Neural crest cell (in vitro differentiated cells): ENCODE measurements at places on chromosomes 12 and 14. TPM values are rescaled to one million over a fixed set of nuclear protein-coding genes. Genes with fewer than 3 reads are reported as not detected.

GRCh38 chr12:114361992-114362391, 44.0 kb downstream of the TBX5 start:
- no peaks in the 10 kb centered on the region for H3K36me3 ChIP-seq
- no peak for DNase-seq
- H3K4me3 ChIP-seq = no peak overlapping the region
- no peaks in the 10 kb centered on the region for H3K4me1 ChIP-seq
- peaks cover 63% of the 10 kb centered on the region for H3K27me3 ChIP-seq
- no peak overlapping the region for H3K27ac ChIP-seq

GRCh38 chr14:34088914-34089313, 138.0 kb upstream of the EGLN3 start:
- H3K27me3 ChIP-seq = no peaks in the 10 kb centered on the region
- H3K36me3 ChIP-seq = no peaks in the 10 kb centered on the region
- H3K27ac ChIP-seq = no peak overlapping the region
- H3K4me3 ChIP-seq = no peak overlapping the region
- H3K4me1 ChIP-seq = no peaks in the 10 kb centered on the region
- no peak for DNase-seq

GRCh38 chr12:124921200-124922031, 7.0 kb upstream of the UBC start:
- peak overlapping the region; percentile 87 for H3K4me3 ChIP-seq
- peaks cover 60% of the 10 kb centered on the region for H3K4me1 ChIP-seq
- peaks cover 18% of the 10 kb centered on the region for H3K27me3 ChIP-seq
- peak; percentile 69 for DNase-seq

INHBC gene
- total RNA-seq = 0.14 TPM in 1 of 2 replicates, not detected in the other

- H3K4me3 ChIP-seq = no peak overlapping the region
- peaks cover 9% of the 10 kb centered on the region for H3K4me1 ChIP-seq
- no peaks in the 10 kb centered on the region for H3K36me3 ChIP-seq
These were observed 20.2 kb upstream of the CLEC4D start for GRCh38 chr12:8493084-8493483.

DNA sequence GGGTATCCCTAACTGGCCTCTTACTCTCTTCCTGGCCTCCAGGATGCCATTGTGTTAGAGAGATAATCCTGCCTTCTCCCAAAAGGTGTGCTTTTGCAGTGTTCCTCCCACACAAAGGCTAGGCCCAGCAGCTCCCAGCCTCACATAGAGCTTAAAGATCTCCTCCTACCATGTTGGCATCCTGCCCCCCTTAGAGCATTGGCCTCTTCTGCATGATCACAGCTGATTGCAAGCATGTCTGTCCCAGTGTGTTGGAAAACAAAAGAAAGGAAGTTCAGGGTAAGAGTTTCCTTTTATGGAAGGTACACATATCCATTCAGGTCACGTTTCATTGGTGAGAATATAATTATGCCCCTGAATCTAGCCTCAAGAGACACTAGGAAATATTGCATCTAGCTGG, 405.4 kb downstream of the TMTC2 start:
- no peak overlapping the region for H3K4me3 ChIP-seq
- peaks cover 15% of the 10 kb centered on the region for H3K36me3 ChIP-seq
- no peaks in the 10 kb centered on the region for H3K27me3 ChIP-seq
- H3K4me1 ChIP-seq = peaks cover 16% of the 10 kb centered on the region

DNA sequence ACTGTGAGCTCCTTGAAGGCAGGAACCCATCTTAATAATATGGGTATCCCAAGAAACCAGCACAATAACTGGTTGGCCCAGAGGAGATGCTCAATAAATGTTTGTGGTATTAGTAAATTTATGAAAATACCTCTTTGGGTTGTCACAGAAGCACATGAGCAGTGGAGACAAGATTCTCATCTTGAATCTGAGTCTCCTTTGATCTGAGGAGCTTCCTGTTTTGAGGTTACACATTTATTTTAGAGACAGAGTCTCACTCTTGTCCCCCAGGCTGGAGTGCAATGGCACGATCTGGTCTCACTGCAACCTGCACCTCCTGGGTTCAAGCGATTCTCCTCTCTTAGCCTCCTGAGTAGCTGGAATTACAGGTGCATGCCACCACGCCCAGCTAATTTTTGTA, 247.4 kb downstream of the NRXN3 start:
- no peaks in the 10 kb centered on the region for H3K4me1 ChIP-seq
- peaks cover 34% of the 10 kb centered on the region for H3K27me3 ChIP-seq
- no peak overlapping the region for H3K4me3 ChIP-seq
- no peak overlapping the region for H3K27ac ChIP-seq

OVCH1 gene
- total RNA-seq = 0.16 and 0.37 TPM in 2 replicates

DNA sequence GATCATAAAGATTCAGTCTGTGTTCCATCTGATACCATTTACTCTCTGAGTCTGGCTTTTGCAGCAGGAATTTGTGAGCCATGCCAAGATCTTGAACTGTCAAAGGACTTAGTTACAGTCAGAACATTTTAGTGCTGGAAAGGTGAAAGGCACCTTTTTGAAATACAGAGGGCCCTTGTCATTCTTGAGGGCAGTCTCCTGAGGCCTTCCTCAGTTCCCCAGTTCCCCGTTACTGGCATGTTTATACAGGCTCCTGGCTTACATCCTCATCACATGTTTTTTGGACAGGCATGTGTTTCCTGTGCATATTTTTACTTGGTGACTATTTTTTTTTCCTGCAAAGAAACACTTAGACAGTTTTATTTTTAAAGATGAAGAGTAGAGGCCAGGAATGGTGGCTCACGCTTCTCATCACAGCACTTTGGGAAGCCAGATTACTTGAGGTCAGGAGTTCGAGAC, 21.0 kb downstream of the CFAP54 start:
- H3K36me3 ChIP-seq = no peaks in the 10 kb centered on the region
- no peak for DNase-seq
- no peak overlapping the region for H3K27ac ChIP-seq
- H3K4me1 ChIP-seq = peaks cover 4% of the 10 kb centered on the region
- no peak overlapping the region for H3K4me3 ChIP-seq

PTCSC3 gene
- total RNA-seq = not detected in 2 replicates

DNA sequence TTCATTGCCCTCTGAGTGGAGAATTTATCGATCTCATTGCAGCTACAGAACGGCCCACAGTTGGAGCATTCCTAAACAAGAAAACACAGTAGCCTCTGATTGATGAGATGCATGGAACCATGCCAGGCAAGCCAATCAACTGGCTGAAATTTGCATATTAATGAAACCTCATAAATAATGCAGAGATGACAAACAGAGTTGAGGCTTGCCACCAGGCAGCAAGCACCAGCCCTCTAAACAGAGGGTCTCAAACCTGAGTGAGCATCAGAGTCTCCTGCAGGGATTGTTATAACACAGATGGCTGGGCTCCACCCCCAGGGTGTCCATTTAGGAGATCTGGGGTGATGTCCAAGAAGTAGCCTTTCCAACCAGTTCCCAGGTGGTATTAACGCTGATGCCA, 60.9 kb upstream of the CMKLR1 start:
- no peak overlapping the region for H3K4me3 ChIP-seq
- no peaks in the 10 kb centered on the region for H3K4me1 ChIP-seq
- no peak overlapping the region for H3K27ac ChIP-seq
- H3K27me3 ChIP-seq = peaks cover 15% of the 10 kb centered on the region
- H3K36me3 ChIP-seq = no peaks in the 10 kb centered on the region

DNA sequence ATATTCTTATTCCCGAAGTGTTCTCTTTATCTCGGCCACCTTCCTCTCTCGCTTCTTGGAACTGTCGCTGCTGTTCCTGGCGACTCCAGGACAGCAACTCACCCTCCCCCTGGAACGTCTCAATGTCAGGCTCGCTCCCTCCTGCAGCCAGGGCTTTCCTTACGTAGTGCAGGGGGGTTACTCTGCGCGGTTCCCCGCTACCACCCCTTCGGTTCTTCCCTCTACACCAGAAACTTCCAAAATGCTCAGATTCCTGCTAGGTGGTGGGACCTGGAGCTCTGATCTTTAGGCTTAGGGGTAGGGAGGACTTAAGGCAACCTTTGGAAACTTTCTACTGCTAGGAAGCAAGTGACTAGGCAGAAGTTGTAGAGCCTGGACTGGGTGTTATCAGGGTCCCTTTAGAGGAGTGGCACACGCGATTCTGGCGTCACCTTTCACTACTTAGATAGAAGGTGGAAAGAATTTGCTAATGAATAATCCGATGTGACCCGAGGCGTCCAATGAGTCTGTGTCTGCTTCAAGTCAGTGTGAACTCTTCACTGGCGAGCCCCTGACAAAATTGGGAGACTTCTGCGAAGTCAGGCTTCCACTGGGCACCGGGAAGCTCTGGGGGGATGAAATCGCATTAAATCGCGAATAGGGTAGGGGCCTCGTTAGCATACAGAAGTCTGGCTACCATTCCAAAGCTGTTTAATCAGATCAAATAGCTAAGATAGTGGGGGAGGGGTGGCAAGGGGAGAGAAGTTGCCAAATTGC, 900 bp upstream of the DPF3 start:
- peaks cover 37% of the 10 kb centered on the region for H3K4me1 ChIP-seq
- peak overlapping the region; percentile 96 for H3K4me3 ChIP-seq
- peak; percentile 13 for DNase-seq
- no peaks in the 10 kb centered on the region for H3K36me3 ChIP-seq
- H3K27ac ChIP-seq = no peak overlapping the region

- H3K4me3 ChIP-seq = peak overlapping the region; percentile 99
- peaks cover 26% of the 10 kb centered on the region for H3K4me1 ChIP-seq
- H3K27me3 ChIP-seq = no peaks in the 10 kb centered on the region
- peak overlapping the region; percentile 52 for H3K27ac ChIP-seq
- no peak for DNase-seq
These were observed 1.1 kb upstream of the PRKAG1 start for GRCh38 chr12:49019443-49020324.

DNA sequence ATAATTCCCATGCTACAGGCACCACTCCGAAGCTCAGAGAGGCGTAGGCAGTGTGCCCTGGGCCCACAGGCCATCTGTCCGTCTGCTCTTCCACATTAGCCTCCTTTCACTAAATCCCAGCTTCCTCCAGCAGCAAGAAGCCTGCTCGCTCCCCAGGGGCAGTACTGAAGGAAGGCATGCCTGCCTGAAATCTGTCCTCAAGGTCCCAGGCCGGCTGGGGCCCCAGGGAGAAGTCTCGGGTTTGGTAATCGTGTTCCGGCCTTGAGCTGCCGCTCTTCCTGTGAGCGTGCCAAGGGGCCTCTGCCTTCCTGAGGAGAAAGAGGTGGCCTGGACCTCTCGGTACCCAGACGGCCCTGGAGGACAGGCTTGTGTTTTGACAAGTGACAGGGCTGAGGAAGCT, 15.2 kb upstream of the DLK1 start:
- peaks cover 13% of the 10 kb centered on the region for H3K27me3 ChIP-seq
- H3K36me3 ChIP-seq = no peaks in the 10 kb centered on the region
- peaks cover 50% of the 10 kb centered on the region for H3K4me1 ChIP-seq
- DNase-seq = no peak
- H3K4me3 ChIP-seq = no peak overlapping the region

GRCh38 chr14:91317381-91318308, 73.1 kb upstream of the GPR68 start:
- no peaks in the 10 kb centered on the region for H3K27me3 ChIP-seq
- DNase-seq = no peak
- H3K36me3 ChIP-seq = peaks cover 44% of the 10 kb centered on the region

- no peak overlapping the region for H3K27ac ChIP-seq
- DNase-seq = no peak
- no peaks in the 10 kb centered on the region for H3K36me3 ChIP-seq
- H3K4me1 ChIP-seq = no peaks in the 10 kb centered on the region
These were observed 71.9 kb downstream of the NTF3 start for GRCh38 chr12:5503774-5504173.

DNA sequence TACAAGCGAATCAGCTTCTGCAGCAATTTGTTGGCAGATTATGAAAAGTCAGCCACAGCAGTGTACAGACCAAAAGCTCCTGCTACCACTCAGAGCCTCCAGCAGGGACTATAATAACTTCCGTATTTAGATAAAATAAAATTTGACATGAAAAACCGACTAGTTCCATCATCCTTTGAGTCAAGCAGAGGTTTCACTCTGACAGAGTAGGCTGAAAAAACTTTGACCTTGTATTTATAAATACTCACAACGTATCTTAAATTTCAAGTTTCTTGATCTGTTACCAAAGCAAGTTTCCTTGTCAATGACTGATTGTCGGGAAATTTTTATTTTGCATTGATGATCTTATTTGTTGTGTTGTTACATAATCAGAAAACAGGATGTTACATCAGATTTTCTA, 283.4 kb downstream of the DAD1 start:
- no peak overlapping the region for H3K27ac ChIP-seq
- H3K27me3 ChIP-seq = peaks cover 3% of the 10 kb centered on the region
- no peak overlapping the region for H3K4me3 ChIP-seq
- H3K36me3 ChIP-seq = no peaks in the 10 kb centered on the region

DNA sequence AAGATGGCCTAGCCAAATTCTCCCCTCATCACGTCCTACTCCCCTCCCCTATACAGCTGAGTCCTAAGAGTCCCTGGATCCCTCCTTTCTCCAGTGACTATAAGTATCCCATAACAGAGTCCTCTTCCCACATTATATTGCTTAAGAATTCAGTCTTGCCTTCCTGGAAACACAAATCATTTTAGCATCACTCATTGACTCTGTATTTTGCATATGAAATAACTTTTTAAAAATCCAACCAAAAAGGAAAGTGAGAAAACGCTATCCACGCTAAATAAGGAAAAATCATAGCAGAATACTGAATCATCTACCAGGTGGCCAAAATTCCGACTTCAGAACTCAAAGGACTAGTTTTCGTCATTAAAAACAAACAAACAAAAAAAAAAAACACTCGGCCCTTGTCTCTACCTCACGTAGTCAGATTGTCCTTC, 130.2 kb downstream of the GCH1 start:
- no peaks in the 10 kb centered on the region for H3K36me3 ChIP-seq
- no peaks in the 10 kb centered on the region for H3K27me3 ChIP-seq
- H3K27ac ChIP-seq = peak overlapping the region; percentile 31
- H3K4me1 ChIP-seq = peaks cover 18% of the 10 kb centered on the region

DNA sequence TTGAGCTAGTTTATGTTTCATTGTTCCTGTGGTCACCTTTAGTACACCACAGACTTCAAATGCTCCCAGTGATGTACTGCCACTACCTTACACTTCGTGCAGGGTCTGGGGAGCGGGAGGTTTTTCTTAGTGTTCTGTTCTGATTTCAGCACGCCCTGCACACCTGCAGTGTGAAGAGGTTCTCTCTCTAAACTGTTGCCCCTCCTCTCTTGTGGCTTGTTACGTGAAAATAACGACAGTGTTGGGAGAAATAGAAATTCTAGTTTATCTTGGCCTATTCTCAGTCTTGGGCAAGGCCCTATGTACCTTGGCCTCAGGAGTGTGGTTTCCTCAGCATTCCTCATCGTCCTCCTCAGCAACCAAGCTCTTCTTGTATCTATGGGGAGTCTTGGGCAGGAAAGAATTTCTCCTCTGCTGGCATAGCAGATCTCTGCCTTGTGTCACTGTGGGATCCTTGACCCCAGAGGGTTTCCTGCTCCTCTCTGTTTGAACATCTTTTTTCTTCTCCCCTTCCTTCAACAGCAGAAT, 48.6 kb downstream of the EIF2S3B start:
- no peak for DNase-seq
- no peaks in the 10 kb centered on the region for H3K36me3 ChIP-seq
- H3K27ac ChIP-seq = no peak overlapping the region
- no peak overlapping the region for H3K4me3 ChIP-seq

DNA sequence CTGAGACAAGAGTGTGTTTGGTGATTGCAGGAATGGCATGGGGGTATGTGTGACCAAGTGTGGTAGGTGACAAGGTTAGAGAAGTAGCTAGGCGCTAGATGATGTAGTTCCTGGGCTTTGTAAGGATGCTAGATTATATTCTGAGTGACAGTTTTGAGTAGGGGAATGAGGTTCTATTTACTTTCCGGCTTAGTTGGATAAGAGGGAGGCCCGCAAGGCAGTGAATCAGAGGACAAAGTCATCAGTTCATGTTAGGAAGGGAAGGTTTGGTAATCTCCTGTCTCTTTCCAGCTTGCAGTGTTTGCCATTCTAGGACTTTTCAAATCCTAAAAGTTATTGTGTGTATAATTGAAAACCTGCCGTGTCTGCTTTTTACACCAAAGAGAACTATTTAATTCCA, 45.0 kb downstream of the CFAP54 start:
- H3K27ac ChIP-seq = no peak overlapping the region
- DNase-seq = no peak
- H3K4me3 ChIP-seq = no peak overlapping the region
